DMS 273 treated with DMSO at 0.1 percent for 48 hours (cell line): ENCODE measurements at places on chromosomes 3 and 15.

GRCh38 chr3:183541235-183541655 lies 14.3 kb downstream of the KLHL6 start:
- no peak for DNase-seq

GRCh38 chr3:111470032-111470431 lies 72.0 kb upstream of the CD96 start:
- no peak for DNase-seq

DNA sequence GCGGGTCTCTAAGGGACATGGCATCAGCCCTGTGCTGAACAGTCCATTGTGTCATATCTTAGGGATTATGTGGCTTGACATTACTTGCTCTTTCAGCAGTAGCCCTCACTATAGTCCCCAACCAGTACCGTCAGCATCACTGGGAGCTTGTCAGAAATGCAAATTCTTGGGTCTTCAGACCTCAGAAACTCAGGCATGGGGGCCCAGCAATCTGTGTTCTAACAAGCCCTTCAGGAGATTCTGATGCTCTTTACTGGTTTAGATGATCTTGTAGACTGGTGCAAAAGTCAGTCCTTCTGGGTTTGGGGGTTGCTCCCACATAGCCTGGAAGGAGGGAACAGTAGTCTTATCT lies 39.0 kb upstream of the TRAK1 start:
- DNase-seq = no peak

DNA sequence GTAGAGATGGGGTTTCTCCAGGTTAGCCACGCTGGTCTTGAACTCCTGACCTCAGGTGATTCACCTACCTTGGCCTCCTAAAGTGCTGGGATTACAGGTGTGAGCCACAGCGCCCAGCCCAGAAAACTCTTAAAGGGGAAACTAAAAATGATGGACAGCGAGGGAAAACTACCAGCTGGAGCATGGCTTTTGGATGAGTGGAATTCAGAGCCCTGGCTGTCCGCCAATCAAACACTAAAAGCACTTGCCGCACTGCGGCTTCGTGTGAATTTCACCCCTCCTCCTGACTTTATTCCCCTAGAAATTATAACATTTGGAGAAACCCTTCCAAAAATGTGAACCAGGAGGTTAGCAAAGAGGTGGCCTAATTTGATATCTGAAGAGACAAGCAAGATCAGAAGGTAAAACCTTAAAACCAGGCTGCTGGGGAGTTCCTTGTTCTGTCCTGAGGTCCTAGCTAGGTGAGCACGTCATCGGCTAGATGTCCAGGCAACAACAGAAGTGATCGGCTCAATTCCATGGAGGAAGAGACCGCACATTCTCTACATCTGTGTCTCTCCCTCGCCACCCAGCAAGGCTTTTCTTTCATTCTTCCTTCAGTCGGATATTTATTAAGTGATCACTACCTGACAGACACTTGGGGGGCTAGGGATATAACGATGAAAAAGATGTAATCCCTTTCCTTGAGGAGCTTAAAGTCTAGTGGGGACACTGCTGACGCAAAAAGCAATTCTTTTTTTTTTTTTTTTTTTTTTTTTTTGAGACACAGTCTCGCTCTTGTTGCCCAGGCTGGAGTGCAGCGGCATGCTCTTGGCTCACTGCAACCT lies 1.7 kb downstream of the TM4SF19 start:
- DNase-seq = no peak

DNA sequence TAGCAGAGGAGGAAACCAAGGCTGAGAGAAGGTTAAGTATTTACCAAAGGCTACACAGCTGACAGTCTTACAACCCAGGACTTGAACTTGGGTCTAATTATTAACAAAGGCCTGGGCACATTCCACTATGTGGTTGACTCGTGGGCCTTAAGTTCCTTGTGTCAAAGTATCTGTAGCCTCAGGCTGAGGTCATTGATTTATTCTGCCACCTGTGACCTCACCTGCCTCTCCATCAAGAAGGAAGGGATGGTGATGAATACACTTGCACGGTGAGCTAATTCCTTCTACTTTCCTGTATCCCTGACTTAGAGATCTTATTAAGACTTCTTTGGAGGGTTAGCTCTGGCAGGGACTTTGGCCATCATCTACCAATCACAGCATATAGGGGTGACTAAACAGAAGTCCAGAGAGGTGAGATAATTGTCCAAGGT lies 19.9 kb upstream of the LRRC58 start:
- no peak for DNase-seq

DNA sequence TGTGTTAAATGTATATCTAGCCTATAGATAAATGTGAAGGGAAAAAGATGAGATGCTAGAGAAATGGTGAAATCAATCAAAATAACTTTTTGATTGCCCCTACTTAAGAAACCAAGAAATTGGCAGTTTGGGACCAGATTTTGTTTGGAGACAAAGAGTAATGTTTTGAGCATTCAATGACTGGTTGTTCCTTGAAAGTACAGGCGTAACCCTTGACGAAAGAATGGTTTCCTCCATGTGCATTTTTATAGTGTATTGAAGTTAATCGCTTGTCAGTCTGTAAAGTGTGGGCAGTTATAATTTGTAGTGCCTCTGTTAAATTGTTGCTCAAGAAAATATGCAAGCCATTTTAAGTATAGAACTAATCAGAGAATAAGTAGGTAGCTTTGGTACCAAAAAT lies 1.2 kb downstream of the KIF23 start:
- DNase-seq = no peak

DNA sequence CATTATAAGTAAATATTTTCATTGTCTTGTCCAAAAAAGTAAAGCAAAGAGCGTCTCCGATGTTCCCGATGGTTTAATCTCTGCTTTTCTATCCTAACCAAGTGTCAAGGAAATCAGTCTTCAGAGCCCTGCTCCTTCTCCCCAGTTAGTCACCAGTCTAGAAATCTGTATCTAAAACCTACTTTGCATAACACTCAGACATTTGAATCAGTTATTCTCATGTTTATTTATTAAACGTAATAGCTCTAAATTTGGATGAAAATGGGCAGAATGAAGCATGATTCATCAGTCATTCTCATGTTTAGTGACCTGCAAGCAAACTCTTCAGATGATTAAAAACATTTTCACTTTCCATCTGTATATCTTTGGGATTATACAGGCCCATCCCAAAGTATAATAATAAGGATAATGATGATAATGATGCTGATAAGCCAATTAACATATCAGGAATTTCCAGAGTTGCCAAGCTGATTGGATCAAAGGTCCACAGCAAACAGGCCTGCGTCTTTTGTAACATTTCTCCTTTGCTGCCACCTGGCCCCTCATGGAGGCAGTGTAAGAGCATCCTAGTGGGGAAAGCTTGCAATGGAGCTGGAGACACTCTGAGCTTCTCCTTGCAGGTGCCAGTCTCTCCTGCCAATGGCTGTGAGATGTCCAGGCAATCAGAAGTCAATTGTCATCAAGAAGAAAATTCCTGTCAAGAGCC lies 273.9 kb downstream of the IGSF11 start:
- DNase-seq = no peak

DNA sequence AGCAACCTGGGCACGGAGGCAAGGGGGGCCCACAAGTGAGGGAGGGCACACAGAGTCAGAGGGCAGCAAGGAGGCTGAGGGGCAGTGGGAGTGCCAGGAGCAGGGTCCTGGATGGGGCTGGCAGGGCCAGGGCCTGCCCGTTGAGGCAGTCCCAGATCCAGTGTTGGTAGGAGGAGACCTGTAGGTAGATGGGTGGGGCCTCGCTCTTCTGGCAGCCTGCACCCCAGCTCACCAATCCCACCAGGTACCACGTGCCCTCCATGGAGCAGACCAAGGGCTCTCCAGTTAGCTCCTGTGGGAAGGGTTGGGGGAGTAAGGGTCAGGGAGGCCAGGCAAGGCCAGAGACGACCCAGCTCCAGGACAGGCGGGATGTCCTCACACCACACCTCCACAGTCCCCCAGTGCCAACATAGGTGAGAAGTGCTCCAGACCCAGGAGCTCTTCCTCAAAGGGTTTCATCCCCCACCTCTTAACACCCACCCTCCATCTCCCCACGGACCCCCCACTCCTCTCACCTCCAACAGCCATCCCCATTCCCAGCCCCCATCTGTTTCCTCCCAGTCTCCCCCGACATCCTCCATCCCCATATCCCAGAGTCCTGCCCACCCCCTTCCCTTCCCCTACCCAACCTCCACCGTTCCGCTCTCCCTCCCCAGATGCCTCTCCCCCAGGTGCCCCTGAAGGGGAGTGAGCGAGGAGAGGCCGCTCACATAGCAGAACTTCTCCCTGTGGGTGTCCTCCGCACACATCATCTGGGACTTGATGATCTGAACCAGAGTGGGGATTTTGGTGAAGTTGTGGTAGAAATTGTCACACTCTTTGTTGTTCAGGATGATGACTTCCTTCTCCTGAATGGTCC lies 5.2 kb downstream of the PRSS50 start:
- DNase-seq = no peak

GRCh38 chr15:95620934-95621579 lies 709.4 kb upstream of the NR2F2 start:
- no peak for DNase-seq

GRCh38 chr3:154657218-154657617 lies 227.2 kb upstream of the GPR149 start:
- no peak for DNase-seq

- DNase-seq = no peak
Observed at GRCh38 chr3:73784686-73785392, 160.1 kb upstream of the PDZRN3 start.

- no peak for DNase-seq
Observed at GRCh38 chr3:23859012-23859743, 53.4 kb downstream of the UBE2E1 start.

DNA sequence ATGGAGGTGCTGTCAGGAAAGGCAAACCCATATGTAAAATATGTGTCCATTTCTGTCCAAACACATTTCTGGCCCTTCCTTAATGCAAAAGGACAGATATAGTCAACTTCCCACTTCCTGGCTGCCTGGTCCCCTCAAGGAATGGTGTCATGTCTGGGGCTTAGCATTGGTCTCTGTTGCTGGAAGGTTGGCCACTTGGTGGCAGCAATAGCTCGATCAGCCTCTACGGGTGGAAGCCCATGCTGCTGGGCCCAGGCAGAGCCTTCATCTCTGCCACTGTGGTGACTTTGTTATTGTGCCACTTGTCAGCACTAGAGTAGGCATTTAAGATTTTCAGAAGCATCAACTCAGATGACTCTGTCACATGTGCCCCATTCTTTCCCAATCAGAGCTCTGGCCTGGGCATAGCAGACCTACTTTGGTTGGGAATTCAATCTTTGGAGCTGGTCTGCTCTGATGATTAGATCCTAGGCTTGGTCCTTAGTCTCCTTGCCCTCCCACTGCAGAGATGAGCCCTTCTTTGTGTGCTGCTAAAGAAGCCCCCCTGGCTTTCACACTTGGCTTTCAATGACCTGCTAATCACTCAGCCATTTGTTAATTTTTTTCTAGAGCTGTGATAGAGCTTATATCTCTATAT lies 51.0 kb upstream of the SPSB4 start:
- DNase-seq = peak; percentile 55

- no peak for DNase-seq
Observed at GRCh38 chr3:71862371-71863140, 77.6 kb upstream of the PROK2 start.

GRCh38 chr3:7977245-7978086 lies 524.2 kb upstream of the LMCD1 start:
- DNase-seq = no peak

GRCh38 chr3:190073264-190074008 lies 47.3 kb downstream of the P3H2 start:
- no peak for DNase-seq

DNA sequence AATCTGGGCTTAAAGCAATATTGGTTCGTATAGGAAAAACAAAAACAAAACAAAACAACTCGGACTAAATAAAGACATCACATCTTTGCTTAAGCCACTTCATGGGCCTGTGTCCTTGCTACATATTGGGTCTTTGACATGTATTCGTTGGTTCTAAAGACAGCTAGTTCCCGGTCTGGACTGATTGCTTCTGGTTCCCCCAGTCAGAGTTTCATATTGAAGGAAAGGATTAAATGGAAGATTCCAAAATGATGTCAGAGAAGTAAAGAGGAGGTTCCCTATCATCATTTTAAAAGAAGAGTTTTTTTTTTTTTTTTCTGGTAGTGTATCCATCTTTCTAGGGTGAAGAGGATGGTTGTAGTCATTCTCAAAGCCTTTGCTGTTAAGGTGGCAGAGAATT lies 2.3 kb downstream of the OXSR1 start:
- no peak for DNase-seq

DNA sequence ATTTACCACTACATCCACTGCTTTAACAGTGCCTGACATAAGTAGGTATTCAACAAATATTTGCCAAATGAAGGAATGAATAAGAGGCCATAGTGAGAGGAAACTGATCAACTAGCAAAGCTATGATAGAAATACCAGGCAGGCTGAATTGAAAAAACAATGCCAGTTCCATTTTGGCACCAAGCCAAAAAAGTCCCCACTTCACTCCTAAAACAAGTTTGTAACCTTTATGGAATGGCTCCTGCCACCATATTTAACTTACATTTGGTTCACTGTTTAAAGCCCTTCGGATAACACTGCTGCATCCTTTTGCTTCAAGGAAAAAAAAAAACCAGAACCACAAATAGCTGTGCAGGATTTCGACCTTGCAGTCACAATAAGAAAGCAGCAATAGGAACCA lies 166.1 kb downstream of the FRMD5 start:
- DNase-seq = no peak

DNA sequence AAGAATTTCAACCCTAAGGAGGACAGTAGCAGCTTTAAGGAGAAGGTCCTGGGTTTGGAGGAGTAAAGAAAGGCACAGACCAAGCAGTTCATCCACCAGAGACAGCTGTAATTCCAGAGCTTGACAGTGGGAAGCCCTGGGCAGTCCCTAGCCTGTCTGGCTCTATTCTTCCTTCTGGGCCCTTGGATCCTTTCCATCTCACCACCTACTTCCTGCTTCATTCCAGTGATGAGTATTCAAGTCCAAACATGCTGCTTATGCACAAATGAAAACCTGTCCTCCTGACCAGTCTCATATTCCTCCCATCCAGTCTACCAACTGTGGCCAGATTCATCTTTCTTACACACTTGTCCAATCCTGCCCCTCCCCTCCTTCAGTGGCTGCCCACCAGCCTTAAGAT lies 171.4 kb downstream of the CNTN3 start:
- DNase-seq = no peak

GRCh38 chr3:89787485-89787884 lies 680.1 kb downstream of the EPHA3 start:
- no peak for DNase-seq

DNA sequence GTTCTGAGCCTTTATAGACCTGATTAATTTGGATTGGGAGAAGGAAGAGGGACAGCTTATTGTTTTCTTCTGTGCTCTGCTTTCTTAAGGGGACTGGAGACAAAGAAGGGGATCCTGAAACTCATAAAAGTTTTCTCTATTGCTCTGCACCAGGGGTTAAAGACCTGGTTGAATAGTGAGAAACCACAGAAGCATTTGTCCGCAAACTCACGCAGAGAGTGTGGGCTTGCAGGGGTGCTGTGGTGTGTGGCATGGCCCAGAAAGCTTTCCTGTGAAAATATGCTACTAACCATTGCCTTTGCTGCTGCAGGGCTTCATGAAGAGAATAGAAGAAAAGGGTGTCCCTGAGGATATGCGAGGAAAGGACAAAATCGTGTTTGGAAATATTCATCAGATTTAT lies 73.1 kb upstream of the UMPS start:
- no peak for DNase-seq

GRCh38 chr15:89057506-89058133 lies 30.6 kb upstream of the ABHD2 start:
- DNase-seq = no peak

GRCh38 chr15:33083232-33084081 lies 111.1 kb downstream of the FMN1 start:
- no peak for DNase-seq

- DNase-seq = no peak
Observed at GRCh38 chr3:150184426-150185071, 213.9 kb upstream of the PFN2 start.
